ENCODE measurements at places on chromosomes 3 and 15. TPM values are rescaled to one million over a fixed set of nuclear protein-coding genes. Genes with fewer than 3 reads are reported as not detected.

DNA sequence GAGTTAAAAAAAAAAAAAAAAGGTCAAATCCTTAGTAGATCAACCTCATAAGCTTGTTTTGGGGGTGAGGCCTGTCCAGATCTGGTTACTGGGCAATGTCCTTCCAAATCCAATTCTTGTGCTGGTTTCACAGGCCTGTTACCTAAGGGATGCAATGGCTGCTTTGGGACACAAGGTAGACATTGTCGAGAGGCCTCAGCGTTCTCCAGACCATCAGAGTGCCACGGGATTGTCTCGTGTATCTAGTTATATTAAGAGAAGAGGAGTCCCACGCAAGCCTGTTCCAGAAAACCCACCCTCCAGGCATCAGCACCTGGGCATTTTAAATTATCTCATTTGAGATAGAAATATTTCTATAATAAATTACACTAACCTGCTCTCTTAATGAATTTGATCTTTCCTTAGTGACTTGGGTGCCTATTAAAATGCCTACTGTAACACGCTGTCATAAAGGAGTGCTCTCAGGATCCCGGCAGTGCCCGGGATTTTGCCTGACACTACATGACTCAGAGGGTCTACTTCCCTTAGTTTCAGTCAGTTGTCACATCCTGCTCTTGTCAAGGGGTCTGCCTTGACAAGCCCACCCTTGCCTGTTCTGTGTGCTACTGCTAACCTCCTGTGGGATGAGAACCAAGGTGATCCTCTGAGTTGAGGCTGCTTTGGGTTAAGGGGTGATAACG lies 116.0 kb downstream of the LIPC start:
- H3K27ac ChIP-seq, result peak overlapping the region; percentile 12
- H3K36me3 ChIP-seq, result no peaks in the 10 kb centered on the region
- H3K27me3 ChIP-seq, result no peaks in the 10 kb centered on the region
- DNase-seq, result no peak
- H3K4me1 ChIP-seq, result peaks cover 16% of the 10 kb centered on the region

DNA sequence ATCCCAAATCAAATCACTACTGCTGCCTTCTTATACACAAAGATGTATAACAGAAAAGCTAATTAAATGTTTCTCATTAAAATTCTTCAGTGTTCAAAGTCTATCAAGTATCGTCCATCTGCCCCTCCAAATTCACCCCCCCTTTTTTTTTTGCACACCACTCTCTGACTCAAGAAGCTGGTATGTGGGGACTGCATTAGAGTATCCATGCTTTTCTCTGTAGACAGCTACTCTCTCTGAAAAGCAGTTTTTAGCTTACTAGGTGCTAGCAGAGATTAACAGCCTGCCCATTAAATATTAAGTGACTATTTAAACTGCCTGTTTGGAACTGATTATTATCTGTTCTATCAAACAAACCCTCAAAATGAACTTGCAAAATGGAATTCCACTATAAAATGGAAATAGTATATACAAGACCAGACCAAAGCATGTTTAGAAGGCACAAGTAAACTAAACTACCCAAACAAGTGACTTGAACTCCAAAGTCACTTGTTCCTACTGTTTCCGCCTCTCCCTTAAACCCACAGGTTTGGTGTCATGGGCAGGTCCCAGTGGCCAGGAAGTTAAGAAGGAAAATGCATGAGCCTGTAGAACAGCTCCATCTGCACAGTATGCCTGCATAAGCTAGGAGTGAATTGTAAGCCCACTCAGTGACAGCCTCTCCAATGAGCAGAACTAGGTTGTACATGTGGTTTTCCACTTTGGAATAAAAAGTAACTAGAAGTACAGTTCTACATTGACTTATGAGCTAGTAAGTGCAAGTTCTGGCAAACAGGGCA lies 32.5 kb downstream of the GBE1 start:
- H3K27ac ChIP-seq, result no peak overlapping the region
- no peak overlapping the region for H3K4me3 ChIP-seq
- H3K27me3 ChIP-seq, result no peaks in the 10 kb centered on the region

DNA sequence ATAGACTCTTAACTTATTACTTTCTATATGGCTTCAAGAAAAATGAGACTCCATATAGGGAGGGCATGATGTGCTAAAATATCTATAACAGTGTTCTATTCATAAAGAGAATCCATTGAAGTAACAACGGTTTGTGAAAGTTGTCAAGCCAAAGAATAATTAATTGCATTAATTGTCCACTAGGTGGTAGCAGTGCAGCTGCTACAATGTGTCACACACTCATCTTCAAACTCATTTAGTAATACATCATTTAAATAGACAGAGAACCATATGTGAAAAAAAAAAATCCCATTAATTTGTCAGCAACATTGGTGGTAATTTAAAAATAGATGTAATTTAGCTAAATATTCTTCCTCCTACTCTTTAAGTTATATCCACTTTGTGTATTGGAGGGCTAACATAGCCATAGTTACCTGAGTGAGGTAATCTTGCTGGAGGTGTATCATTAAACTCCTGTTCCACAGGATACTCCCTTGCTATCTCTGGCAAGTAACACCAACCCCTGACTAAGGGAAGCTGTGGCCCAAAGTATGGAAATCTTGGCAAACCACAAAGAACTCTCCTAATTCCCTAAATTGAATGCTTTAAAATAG lies 3.7 kb upstream of the CPA3 start:
- no peaks in the 10 kb centered on the region for H3K4me1 ChIP-seq
- H3K36me3 ChIP-seq, result no peaks in the 10 kb centered on the region
- H3K27ac ChIP-seq, result no peak overlapping the region
- no peak overlapping the region for H3K4me3 ChIP-seq

- no peak overlapping the region for H3K4me3 ChIP-seq
- H3K4me1 ChIP-seq, result no peaks in the 10 kb centered on the region
- no peaks in the 10 kb centered on the region for H3K36me3 ChIP-seq
- no peak for DNase-seq
These were observed 25.3 kb downstream of the GLCE start for GRCh38 chr15:69185706-69186105.

DNA sequence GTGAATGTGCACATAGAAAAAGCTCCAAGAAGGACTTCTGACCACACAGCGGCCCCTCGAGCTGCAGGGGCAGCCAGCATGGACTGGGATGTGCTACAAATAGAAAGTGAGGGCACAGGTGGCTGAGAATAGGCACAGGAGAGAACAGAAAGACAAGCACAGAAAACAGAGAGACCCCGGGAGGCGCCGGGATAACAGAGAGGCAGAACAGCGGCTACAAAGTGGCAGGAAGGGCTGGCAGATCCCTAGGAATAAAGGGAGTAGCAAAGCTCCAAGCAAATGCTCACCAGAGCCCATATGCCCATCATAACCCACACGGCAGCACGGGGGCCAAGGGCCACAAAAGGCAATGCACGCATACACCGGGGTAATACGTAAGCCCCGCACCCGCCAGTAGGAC lies 201.7 kb upstream of the NSMCE3 start:
- H3K4me1 ChIP-seq, result no peaks in the 10 kb centered on the region
- no peaks in the 10 kb centered on the region for H3K27me3 ChIP-seq
- H3K4me3 ChIP-seq, result no peak overlapping the region
- no peaks in the 10 kb centered on the region for H3K36me3 ChIP-seq

The ACP3 gene
- total RNA-seq, result 0.43 TPM
